Heart right ventricle (tissue), 16 donors: ENCODE measurements at places on chromosomes 1 and 21. TPM values are rescaled to one million over a fixed set of nuclear protein-coding genes. Genes with fewer than 3 reads are reported as not detected.

DNA sequence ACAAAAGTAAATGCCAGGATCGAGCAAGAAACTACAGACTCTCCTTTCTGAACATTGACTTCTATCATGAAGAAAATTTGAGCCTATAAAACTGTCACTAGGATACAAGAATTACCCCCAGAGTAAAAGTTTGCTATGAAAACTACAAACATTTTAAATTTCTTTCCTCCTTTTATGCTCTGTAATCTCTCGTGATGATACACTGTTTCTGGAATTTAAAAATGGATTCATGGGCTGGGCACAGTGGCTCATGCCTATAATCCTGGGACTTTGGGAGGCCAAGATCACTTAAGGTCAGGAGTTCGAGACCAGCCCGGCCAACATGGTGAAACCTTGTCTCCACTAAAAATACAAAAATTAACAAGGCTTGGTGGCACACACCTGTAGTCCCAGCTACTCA lies 181.3 kb downstream of the ZNF281 start:
- no peak for DNase-seq

DNA sequence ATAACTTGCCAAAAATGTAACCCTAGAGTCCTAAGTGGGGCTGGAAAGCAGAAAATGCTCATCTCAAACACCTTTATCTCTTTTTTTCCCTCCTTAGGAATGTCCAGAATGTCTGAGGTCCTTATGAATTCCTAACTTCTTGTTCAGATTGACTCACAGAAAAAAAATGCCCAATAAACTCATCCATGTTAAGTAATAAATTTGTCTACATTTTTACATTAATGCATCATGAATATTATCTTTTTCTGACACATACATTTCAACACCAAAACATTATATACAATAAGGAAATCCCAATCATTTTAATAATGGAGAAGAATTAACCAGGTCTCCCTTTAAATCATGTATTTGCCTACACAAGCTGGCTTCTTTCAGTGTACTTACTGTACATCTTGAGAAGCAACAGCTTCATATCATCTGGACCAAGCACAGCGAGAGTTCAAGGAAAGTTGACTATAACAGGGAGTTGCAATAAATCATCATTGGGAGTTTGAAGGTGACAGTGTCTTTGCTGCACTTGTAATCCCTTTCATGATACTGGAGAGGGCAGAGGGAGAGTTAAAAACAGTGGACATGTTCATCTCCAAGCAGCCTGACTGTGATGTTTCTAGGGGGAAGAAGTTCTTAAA lies 565.2 kb downstream of the LTN1 start:
- DNase-seq: no peak

GRCh38 chr1:238953448-238954010 lies 432.8 kb upstream of the CHRM3 start:
- no peak for DNase-seq

DNA sequence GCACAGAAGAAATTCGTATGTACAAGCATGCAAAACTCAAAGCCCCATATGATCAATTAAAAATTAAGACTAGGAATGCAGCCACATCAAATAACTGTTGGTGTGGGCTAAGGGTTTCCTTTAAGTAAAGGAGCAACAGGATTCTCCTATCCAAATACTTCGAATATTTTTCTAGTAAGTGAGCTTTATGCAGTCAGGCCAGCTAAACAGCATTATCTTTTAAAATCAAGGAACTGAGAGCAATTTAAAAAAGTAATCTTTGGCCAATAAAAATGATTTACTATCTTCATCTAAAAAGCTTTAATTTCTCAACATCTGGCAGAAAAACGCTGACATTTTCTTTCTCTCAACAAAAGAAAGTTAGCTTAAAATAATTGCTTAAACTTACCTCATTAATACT lies 19.8 kb downstream of the CNN3 start:
- DNase-seq: no peak

DNA sequence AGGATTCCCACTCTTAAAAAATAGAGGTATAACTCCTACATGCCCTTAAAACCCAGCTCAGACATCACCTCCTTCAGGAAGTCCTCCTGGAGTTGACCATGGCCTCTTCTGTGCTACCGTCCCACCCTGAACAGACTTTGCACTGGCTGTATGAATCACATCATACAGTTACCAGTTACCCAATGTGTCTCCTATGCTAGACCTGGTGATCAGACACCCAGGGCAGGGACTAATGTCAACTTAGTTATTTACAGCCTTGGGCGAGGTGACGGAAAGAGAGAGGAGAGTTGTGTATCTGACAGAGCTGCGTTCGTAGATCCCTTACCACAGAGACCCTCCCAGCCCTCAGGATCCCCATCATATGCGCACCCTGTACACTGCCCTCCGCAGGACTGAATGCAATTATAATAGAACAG lies 72.7 kb downstream of the SLC66A1 start:
- no peak for DNase-seq

GRCh38 chr1:181784039-181784683 lies 277.4 kb downstream of the ZNF648 start:
- DNase-seq: no peak

DNA sequence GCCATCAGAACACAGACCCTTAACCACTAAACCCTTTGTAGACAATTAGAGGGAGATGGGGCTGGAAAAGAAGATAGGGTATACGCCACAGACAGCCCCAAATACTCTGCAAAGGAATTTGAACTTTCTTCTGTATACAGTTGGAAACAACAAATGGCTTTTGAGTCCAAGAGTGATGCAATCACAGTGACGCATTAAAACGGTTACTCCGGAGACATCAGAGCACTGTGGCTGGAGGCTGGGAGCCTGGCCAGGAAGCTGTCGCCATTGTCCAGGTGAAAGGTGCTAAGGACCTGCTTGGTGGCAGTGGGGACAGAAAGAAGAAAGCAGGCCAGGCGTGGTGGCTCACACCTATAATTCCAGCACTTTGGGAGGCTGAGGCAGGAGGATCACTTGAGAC lies 4.2 kb downstream of the FLAD1 start:
- no peak for DNase-seq

DNA sequence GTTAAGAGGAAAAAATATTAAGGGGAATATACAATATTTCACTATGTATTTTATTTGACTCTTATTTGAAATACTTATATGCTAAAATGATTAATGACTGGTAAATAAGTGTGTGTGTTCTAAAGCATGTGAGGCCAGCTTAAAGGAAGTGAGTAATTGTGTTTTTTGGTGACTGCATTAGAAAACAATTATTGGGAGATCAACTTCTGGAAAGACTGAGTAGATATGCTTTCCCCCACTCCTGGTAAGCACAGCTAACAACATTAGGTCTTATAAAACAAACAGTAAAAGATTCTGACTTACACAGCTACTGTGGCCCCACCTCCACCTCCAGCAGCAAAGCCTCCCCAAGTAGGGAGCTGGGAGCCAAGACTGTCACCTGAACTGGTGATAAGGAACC lies 403.0 kb downstream of the SRGAP2C start:
- DNase-seq: no peak

DNA sequence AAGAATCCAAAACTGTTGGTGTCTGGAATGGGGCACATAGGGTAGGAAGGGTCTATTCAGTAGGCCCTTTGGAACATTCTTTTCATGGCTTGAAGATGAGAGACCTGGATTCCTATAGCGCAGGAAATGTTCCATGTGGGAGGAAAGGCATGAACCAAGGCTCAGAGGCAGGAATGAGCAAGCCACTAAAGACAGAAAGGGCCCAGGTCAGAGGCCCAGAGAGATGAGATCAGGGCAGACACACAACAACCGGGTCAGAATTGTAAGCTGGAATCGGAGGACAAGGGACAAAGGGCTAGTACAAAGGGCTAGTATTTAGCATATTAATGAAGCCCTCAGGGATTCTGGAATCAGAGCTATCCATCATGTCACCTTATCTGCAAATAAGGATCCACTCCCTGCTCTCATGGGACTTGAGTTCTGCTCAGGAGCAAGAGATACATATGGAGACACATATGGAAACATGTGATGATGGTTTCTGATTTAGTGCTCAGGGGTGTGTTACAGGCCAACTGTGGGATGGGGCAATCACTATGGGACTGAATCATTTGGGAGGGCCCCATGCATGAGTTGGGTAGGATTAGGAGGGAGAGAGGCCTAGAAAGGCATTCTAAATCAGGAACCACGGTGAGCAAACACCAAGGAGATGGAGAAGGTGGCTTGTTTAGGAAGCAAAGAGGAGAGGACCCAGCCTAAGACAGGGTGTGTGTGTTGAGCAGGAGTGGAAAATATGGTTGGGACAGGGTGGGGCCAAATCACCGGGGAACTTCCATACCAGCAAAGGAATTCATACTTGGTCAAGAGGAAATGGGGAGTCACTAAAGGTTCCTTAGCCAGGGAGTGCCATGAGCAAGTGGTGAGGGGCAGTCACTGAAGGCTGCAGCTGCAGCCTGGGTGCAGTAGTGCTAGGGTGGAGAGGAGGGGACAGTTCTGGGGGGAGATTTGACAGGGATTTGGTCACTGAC lies 8.6 kb downstream of the NECTIN4 start:
- no peak for DNase-seq

DNA sequence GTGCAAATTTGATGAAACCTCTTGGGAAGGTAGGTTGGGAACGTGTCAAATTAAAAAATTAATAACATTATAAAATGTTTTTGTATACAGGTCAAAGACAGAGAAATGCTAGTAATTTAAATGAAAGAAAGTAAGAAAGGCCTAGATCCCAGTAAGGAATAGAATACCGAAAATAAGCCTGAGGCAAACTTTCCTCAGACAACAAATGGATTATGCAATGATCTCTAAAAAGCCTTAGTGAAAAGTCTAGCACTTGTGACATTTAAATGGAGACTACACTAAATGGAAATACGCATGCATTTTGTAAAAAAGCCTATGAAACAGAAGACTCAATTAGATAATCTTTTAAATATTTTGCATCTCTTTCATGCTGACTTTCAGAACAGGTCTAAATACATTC lies 138.5 kb upstream of the ZNHIT6 start:
- no peak for DNase-seq

DNA sequence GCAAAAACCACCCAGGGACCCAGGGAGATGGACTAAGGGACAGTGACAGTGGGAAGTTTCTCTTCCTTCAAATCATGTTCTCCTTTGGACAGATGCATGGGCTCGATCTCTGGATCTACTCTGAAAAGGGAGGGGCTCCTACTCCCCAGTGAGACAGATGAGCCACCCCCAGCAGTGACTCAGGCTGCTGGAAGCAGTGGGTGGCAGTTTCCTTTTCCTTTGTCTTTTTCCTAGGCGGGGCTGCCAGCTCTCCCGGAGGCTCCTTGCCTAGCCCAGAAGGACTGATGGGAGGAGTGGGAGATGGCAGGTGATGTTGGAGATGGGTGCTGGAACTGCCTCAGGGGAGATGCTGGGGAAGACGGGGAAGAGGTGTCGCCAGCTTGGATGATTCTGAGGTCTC lies 41.0 kb upstream of the IGSF21 start:
- DNase-seq: no peak

- DNase-seq: no peak
These were observed 42.3 kb downstream of the CD247 start for GRCh38 chr1:167476061-167476460.

GRCh38 chr1:54600947-54601721 lies 22.2 kb downstream of the FAM151A start:
- DNase-seq: no peak

- DNase-seq: no peak
These were observed 27.8 kb upstream of the IFNAR2 start for GRCh38 chr21:33201956-33202355.

- no peak for DNase-seq
These were observed 394.3 kb upstream of the ADGRL2 start for GRCh38 chr1:81406292-81406999.

DNA sequence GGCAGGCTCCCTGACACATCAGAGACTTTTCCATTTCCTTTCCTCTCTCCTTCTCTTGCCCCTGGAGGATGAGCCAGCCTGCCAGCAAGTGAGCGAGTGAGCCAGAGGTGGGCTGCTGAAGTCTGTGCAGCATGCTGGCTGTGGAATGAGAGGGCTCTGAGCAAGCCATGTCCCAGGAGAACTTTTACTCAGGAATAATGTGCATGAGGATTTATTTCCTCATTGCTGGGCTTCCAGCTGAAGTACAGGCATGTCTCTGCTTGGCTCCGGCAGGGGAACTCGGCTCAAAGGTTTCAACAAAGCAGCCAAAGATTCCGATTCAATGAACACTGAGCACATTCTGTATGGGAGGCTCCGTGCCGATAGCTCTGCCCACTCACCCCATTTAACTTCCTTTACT lies 43.7 kb downstream of the UBIAD1 start:
- no peak for DNase-seq

DNA sequence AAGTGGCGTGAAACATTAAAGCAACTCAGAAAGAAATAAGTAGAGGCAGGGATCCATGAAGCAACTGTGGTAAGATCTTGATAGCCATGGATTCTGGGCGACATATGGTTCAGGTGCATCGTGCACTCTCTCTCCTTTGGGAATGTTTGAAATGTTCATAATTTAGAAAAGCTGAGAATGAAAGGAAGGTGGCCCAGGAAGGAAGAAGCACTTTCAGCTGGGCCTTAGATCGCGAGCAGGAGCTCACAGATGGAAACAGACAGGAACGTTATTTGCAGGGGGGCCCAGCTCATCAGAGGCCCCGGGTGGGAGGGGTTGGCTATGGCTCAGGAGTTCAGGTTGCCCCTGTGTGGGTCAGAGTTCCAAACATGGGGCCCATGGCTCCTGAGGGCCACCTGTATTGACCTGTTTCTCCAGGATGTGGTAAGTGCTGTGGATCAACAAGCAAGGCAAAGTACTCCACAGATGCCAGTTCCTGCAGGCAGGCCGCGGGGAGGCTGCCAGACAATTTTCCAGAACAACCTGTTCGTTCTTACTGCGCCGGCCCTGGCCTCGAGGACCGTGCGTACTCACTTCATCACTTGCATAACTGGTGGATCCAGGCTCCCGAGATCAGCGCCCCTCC lies 253.2 kb downstream of the TOMM20 start:
- DNase-seq: no peak

DNA sequence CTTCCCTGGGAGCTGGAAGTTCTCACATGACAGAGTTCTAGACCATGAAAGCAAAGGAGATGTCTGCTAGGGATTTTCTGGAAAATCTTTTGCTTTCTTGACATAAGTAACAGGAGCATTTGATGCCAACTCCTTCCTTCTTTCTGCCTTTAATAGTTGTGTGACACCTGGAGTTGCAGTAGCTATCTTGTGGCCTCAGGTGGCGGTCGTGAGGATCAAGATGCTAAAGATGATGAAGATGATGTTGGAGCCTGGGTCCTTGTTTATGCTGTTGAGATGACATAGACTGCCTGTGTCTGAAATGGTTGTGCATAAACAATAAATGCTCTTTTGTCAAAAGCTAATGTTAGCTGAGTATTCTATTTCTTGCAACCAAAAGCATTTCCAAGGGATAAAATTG lies 32.7 kb upstream of the KIRREL1 start:
- DNase-seq: no peak

Gene IQGAP3
- 0.22 TPM for polyA plus RNA-seq

Gene OR2T11
- polyA plus RNA-seq: not detected

Gene KRTAP10-12
- not detected for polyA plus RNA-seq

Gene FAM151A
- polyA plus RNA-seq: 0.64 TPM

Gene IARS2
- 12.1 TPM for polyA plus RNA-seq

Gene ANKRD34A
- 1.7 TPM for polyA plus RNA-seq

Gene TMIGD3
- polyA plus RNA-seq: 1.4 TPM

Gene MTARC2
- 13.0 TPM for polyA plus RNA-seq

Gene OR2T33
- polyA plus RNA-seq: 0.03 TPM

Gene SPRR2A
- 0.35 TPM for polyA plus RNA-seq

Gene C1orf115
- polyA plus RNA-seq: 13.3 TPM

Gene C21orf91
- 2.6 TPM for polyA plus RNA-seq

Gene TTLL10
- 0.09 TPM for polyA plus RNA-seq

Gene IKBKE
- polyA plus RNA-seq: 0.29 TPM

Gene GSTM5
- 0.86 TPM for polyA plus RNA-seq

Gene SPRR2F
- not detected for polyA plus RNA-seq

Gene HCN3
- 3.2 TPM for polyA plus RNA-seq
